HEK293T (cell line): ENCODE measurements at places on chromosomes 16 and 17.
A peak's percentile ranks its signal among the peaks of the same experiment; 100 is the strongest.

DNA sequence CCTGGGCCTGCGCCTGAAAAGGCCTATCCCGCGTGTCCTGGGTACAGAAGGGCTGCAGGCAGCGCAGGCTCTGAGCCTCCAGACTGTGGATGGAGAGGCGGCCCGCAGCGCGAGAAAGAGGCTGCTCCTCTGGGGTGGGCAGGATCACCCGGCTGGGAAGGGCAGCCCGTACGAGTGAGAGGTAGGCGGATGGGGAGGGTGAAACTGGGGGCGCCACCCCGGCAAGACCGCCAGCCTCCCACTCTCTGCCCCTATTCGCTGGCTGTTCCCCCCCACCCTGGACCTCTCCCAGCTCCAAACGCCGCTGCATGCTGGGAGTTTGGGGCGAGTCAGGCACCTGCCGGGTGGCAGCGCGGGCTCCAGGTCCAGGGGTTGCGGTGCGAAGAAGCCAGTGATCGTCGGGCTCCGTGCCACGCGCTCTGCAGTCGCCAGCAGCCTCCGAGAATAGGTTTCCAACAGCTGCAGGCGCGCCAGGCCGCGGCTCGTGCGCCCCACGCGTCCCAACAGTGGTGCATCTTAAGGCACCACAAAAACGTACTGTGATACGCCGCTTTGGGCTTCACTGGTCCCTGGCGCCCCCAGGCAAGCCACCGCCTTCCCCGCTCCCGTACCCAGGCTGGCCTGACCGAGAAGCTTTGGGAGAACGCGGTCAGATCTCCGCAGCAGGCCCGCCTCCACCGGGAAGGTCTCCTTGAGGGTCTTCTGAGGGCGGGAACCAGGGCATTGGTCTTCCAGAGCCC lies 1.1 kb downstream of the NOXO1 start:
- no peak for DNase-seq

DNA sequence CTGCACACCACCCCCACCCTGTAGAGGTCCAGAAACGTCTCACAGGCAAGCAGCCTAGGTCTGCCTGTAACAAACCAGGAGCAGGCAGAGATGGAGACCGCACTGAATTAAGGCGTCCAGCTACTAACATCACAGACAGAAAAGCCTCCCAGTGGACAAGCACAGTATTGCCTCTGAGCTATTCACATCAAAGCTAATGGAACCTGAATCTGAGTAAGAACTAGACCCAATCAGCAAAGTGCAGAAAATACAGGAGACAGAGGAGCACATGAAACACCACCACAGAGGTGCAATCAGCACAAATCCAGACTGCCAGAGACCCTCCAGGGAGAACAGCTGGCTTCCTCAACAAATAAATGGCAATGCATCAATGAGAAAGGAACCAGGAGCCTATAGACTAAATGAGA lies 22.2 kb upstream of the PEMT start:
- DNase-seq = peak; percentile 79

GRCh38 chr17:81711814-81712467 lies at the start of gene SLC25A10:
TSS of gene SLC25A10 (plus strand) at chr17:81712284. CDS start at chr17:81712427, 143 bp downstream.
- DNase-seq = peak; percentile 90

- DNase-seq = no peak
Observed at GRCh38 chr16:22317625-22318024, 20.4 kb downstream of the POLR3E start.

- DNase-seq = no peak
Observed at GRCh38 chr17:9700754-9701476, 55.6 kb downstream of the USP43 start.

- no peak for DNase-seq
Observed at GRCh38 chr17:74528491-74529199, 2.6 kb downstream of the CD300LB start.

GRCh38 chr16:89200124-89200849 lies at the start of gene SLC22A31:
TSS of gene SLC22A31 (minus strand) at chr16:89200537. CDS start at chr16:89200501, 36 bp downstream.
- no peak for DNase-seq
